ENCODE measurements at places on chromosomes 4 and X.

DNA sequence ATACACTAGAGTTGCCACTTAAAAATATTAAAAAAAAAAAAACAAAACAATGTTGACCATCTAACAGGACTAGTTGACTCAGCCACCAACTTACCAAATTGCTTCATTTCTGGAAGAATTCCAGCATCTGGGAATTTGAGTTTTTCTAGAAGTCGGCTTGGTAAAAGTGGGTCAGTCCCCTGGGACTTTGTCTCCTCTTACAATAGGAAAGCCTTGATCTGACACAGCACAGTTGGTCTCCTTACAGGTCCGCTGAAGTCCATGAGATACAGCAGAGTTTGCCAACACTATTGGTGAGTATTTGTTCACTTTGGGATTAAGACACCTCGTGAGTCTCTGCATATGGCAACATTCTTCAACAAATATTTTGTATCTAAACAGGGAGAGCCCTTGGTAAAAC, 18.2 kb upstream of the DDIT4L start:
- DNase-seq, result no peak

DNA sequence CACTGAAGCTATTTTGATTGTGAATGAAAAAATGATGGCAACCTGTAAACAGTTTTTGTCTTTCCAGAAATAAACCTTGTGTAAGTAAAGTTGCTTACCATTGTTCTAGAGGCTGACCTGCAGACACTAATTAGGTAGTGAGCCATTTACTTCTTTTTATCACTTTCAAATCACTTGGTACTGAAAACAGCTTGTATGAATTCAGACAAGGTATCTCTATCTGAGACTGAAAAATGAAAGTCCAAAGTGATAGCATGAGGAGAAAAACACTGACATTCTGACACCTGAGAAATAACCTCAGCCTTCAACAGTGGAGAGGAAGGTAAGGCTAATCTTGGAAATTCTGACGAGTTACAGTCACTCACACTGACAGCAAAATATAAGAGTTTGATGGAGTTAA, 238.8 kb downstream of the GPC3 start:
- no peak for DNase-seq

GRCh38 chr4:42513748-42514492, 116.6 kb downstream of the SHISA3 start:
- no peak for DNase-seq

GRCh38 chr4:19739101-19739651, 512.5 kb upstream of the SLIT2 start:
- no peak for DNase-seq

DNA sequence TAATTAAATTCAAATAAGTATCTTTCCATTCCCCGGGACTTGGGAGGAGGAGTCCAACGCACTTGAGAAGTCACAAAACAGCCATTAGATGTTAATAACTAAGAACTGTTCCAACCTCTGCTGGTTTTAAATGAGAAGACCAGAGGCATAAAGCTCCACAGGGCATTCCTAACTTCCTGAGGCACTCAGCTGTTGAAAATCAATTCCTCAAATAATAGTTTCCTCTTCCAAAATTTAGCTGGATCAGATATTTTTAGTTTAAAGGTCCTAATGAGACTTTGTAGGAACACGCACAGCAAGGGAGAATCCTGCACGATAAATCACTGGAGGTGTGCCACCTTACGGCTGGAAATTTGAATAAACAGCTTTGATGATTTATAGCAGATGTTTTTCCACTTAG, 504.3 kb upstream of the ZFP42 start:
- no peak for DNase-seq

DNA sequence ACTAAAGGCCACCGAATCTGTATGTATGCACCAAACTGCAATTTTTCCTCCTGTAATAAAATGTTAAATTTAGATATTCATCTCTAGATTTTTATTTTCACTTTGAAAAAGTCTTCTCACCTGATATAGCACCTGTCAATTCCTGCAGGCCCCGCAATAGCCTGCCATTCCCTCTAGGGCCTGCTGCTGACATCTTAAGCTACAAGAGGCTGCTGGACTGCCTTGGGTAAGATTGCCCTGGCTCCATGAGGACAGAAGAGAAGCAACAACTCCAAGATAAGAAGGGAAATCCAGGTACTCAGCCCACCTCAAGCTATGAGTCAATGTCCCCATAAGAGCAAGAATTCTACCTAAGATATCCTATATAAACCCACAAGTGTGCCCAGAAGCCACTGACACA, 230.2 kb upstream of the AGTR2 start:
- DNase-seq, result no peak

DNA sequence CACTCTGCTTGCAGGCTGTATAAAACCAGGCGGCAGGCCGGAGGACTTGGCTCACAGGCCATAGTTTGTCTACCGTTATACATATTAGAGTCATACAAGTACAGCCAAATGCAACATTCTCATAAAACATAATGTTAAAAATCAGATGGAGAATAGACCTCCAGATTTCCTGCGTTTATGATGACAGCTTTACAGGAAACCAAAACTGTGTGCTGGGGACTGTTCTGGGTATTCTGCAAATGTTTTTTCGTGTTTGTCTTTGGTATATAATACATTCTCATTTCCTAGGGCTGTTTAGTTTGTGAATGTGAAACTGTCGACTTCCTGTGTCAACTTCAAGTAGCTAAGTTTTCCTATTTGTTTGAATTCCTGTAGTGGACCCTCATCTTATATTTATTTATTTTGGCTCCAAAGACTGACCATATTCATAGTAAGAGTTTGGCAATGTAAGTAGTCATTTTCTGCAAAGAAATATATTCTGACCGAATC, 79.5 kb upstream of the FAM9C start:
- DNase-seq, result no peak

- DNase-seq, result no peak
Observed at GRCh38 chr4:81599742-81600380, 128.2 kb upstream of the RASGEF1B start.

DNA sequence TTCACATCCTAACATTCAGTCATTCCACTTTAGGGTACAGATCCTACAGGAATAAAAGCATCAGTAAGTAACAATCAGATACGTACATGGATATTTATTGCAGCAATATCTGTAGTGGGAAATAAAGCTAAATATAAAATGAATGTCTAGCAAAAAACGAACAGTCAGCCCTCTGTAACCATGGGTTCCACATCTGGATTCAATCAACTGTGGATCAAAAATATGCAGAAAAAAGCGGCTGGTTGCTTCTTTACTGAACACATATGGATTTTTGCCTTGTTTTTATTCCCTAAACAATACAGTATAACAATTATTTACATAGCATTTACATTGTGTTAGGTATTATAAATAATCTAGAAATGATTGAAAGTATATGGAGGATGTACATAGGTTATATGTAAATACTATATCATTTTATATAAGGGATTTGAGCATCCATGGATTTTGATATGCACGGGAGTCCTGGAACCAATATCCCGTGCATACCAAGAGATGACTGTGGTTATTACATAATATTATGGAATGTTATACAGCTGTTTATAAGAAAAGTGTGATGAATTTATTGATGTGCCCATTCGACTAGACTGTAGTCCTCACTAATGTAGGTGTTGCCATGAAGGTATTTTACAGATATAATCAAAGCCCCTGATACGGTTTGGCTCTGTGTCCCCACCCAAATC, 132.8 kb downstream of the ARHGEF9 start:
- no peak for DNase-seq

- no peak for DNase-seq
Observed at GRCh38 chrX:132877954-132878536, 80.4 kb downstream of the HS6ST2 start.

GRCh38 chrX:151398346-151398745, 1.3 kb downstream of the VMA21 start:
- no peak for DNase-seq

Data from head of caudate nucleus (tissue), 42 donors.